ENCODE measurements at places on chromosomes 13 and 19.

GRCh38 chr19:35195830-35196229 lies 32.7 kb downstream of the FAM187B start:
- DNase-seq, result no peak

DNA sequence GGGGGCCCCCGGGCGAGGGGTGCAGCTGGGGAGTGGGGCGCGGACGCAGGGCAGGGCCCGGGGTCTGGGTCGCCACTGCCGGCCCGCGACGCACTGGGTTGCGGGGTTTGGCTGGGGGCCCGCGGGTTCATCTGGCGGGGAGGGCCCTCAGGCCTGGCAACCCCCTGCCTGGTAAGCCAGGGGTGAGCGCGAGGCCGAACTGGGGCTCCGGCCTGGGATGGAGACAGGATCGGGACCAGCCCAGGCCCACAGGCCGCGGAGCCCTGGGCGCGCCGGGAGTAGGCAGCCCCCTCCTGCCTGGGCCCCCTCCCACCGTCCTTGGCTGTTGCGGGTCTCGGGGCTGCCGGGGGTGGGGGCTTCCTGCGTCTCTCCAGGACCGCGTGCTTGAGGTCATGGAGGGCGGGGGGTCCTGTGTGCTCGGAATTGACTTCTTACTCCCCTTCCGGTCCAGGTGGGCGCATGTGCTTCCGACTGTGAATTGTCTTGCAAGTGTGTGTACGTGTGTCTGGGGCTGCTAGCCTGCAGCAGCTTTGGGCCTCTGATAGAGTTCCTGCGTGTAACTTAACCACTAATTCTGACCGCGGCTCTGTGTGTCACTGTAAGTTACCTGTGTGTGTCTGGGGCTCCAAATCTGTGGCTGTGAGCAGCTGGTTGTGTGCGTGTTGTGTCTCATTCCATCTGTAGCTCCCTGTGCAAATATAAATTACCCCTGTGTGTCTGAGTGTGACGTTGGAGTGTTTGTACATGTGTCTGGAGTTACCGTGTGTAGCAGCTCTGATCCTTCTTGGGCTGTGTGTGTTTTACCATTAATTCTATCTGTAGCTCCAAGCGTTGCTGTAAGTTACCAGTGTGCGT lies 751 bp downstream of the GRAMD1A start:
- peak; percentile 52 for DNase-seq

DNA sequence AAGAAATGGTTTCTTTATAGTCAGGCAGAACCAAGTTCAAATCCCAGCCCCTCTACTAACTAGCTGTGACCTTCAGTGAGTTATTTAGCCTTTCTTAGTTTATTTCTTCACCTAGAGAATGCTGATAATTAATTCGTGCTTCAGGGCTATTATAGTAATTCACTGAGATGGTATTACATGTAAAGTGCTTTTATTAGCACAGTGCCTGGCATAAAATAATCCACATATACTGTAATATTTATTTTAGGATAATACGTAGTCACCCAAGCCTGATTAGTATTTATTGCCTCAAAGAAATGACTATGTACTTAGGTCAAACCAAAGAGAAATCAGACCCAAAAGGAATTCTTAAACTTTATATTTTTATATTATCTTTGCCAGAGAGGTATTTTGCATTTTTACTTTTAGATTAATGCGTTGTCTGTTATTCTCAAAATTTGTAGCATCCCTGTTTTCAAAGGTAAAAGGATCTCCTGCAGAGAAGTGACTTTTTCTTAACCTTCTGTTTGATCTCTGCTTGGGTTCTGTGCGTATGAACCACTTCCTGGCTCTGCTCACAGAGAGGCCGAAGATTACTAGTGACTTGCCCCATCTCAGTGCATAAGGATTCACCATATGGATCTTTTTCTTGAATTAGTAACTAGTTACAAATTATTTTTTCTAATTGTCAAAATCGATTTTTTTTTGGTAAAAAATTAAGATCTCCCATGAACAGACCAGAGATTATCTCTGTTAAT lies 19.7 kb downstream of the UBAC2 start:
- DNase-seq, result no peak

- no peak for DNase-seq
Measured at GRCh38 chr13:33274264-33274663, 11.3 kb downstream of the STARD13 start.

DNA sequence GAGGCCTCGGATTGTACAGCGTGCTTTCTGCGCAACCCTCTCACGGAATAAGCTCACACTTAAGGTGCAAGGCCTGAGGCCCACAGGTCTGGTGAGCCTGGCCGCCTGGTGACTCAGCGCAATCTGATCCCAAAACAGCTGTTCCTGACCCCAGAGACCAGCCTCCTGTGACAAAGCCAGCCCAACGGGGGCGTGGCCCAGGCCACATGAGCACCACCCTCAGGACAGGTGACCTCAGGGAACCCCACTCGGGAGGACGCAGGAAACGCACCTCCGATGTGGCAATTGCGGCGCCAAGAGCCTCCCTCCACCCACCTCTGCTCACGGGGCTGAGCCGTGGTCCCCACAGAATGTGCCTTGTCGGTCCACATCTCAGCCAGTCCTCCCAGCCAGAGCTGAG lies 26.4 kb downstream of the GRTP1 start:
- no peak for DNase-seq

- no peak for DNase-seq
Measured at GRCh38 chr13:65836066-65836465, 1394.1 kb downstream of the PCDH9 start.

- DNase-seq, result no peak
Measured at GRCh38 chr13:20616059-20616797, 49.3 kb downstream of the IFT88 start.

DNA sequence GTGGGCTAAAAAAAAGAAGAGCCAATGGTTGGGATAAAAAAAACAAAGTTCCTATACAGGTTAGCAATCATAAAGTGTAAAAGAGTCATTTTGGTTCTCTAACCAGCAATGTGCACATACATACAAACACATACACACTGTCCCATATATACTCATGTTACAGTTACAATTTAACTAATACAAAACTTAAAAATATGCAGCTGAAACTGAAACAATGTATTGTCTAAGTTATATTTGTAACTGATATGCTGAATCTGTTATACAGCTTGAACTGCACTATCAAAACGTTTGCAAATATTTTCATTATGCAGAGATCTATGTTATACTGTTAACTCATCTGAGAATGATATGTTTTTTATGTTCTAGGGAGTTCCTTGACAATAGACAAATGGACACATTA lies 173.7 kb downstream of the KLF12 start:
- DNase-seq, result no peak

DNA sequence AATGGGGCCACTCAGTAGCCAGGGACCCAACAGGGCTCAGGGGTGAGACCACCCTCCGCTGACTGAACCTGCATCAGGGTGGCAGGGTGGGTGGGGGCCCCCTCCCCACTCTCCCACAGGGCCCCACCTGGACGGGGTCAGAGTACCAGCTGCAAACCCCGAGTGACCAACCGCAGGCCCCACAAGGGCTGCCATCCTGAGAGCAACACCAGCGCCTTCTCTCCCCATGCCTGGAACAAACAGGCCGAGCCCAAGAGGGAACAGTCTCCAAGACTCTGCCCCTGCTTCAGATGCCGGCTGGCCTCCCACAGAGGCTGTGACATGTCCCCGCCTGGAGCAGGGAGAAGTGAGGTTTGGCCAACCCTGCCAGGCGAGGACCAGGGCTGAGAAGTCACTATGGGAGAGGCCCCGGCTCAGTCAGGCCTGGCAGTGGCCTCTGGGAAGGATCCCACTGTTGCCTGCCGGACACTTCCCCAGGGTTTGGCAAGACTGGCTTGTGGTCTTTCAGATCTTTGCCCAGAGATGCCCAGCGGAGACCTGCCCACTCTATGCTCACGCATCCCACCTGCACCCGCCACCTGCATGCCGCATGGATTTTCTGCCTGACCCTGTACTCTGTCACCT lies 27.2 kb downstream of the MPND start:
- DNase-seq, result no peak

GRCh38 chr19:54148158-54148557 lies 10.6 kb downstream of the CNOT3 start:
- DNase-seq, result no peak

DNA sequence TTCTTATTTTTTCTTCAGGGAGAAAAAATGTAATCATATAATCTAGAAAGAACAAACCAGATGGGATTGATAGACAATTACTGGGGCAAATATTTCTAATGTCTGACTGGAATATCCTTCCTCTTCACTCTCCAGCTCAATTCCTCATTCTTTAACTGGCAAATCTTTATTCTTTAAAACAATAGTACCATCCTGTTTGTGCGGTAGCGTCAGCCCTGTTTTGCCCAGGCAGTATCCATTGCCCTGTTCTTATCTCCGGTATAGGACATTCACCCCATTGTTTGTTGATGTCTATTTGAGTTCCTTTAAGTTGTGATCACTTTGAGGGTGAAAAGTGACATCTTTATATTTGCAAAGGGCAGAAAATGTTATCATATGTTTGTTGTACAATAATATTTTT lies 185.4 kb downstream of the POSTN start:
- DNase-seq, result no peak

DNA sequence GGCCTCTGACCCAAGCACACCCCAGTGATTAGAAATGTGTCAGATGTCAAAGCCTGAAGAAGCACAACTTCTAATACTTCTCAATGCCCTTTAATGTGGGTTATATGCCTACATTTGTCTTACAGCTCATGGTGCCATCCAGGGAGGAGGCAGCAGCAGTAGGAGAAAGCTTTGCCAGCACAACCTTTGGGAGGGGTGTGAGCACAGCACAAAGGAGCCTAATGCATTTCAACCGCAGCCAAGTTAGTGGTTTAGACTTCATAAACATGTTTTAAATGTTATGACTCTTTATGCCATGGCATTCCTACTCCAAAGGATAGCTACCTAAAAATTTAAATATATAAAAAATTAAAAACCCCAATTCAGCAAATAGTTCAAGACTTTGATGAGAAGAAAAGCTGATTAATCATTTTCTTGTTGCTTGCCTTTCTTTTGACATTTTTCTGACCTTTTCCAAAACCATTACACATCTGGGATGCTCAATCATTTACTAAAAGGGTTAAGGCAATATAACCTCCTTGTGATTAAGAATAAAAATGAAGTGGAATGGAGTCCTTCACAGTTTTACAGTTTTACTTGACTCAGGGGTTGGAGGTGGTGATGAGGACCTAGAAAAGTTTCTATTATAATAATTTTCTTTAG lies 142.7 kb downstream of the DLEU7 start:
- no peak for DNase-seq

DNA sequence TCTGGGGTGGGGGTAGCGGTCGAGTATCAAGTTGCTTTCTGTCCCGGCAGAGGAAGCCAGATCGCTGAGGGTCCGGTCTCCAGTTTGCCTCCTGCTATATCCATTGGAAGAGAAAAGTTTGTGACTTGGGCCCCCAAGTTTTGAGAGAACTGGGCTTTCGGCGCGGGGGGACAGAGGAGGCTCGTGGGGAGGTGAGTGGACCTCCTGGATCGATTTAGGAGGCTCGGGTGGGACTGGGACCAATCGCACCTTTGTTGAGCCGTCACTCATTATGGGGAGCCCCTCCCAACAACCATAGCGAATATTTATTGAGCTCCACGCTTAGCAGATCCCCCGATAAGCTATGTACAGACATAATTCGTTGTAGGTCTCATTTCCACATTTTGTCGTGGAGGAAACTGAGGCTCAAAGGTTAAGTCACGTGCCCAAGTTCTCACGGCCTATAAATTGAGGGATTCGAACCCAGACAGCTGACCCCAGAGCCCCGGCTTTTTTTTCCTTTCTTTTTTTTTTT lies 909 bp downstream of the RFXANK start:
- DNase-seq, result no peak

DNA sequence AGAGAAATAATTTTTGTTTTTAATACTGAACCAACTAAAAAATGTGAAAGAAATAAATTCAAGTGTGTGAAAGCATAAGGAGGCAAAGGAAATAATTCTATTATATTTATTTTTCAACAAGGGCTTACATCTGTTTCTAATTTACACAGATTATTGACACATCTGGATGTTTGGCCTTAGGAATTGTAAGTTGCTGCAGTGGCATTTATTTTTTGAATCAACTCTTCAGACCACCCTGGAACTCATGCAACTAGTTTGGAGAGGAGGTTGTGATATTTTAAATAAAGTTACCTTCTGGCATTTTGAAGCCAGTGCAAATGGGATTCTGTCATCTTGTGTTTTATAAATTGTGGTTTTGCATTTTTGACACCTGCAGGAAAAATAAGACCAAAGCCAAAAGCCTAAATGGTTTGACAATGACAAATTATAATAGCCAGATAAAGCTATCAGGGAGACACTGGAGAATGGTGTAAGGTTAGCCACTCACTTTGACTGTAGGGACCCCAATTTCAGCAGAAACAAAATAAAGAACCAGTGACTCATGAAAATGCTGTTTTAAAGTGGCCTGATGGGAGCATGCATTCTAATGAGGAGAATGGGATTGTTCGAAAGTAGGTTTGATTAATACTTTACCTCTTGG lies 192.9 kb downstream of the KLF5 start:
- no peak for DNase-seq

DNA sequence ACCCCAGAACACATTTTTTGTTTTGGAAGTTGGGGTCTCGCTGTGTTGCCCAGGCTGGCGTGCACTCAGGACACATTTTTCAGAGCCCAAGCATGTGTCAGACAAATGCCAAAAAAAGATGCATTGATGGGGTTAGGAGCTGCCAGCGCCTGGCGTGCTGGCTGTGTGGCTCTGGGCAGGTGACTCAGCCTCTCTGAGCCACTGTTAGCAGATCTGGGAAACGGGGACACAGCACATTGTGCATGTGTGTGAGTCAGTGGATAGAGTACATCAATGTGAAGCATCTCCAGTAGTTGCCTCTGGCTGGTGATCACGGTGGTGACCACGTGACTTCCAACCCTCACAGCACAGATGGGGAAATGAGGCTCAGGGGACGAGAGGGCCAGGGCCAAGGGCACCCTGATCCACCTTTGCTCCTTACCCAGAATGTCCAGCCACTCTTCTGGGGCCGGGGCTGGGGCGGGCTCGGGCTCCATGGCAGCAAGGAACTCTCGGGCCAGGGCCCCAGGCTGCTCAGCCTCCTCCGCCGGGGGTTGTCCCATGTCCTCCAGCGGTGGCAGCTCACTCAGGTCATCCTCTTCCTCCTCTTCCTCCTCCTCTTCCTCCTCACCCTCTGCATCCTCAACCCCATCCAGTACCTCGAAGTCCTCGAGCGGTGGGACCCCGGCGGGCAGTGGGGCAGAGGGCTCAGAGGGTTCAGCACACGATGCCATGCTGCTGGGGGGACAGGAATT lies 1.9 kb downstream of the FKBP8 start:
- DNase-seq, result no peak

- DNase-seq, result no peak
Measured at GRCh38 chr13:79547211-79548195, 66.5 kb downstream of the NDFIP2 start.

GRCh38 chr19:11506967-11507366 lies 1.3 kb upstream of the ZNF653 start:
- no peak for DNase-seq

- DNase-seq, result no peak
Measured at GRCh38 chr13:93758575-93758974, 532.0 kb downstream of the GPC6 start.

Measured in G401 (cell line).